Stimulated activated CD8-positive, alpha-beta memory T cell treated with anti-CD3 and anti-CD28 coated beads, Interleukin-2, amount 100 ng/mL, for 1 hour (primary cell): ENCODE measurements at places on chromosomes 2 and 18.

GRCh38 chr2:76668279-76668678 lies 853.9 kb downstream of the LRRTM4 start:
- no peak for DNase-seq

GRCh38 chr2:133581010-133581760 lies 12.9 kb upstream of the NCKAP5 start:
- no peak for DNase-seq

- no peak for DNase-seq
Measured at GRCh38 chr2:158049129-158049855, 52.4 kb upstream of the UPP2 start.

- no peak for DNase-seq
Measured at GRCh38 chr2:1581965-1582625, 162.2 kb downstream of the PXDN start.

DNA sequence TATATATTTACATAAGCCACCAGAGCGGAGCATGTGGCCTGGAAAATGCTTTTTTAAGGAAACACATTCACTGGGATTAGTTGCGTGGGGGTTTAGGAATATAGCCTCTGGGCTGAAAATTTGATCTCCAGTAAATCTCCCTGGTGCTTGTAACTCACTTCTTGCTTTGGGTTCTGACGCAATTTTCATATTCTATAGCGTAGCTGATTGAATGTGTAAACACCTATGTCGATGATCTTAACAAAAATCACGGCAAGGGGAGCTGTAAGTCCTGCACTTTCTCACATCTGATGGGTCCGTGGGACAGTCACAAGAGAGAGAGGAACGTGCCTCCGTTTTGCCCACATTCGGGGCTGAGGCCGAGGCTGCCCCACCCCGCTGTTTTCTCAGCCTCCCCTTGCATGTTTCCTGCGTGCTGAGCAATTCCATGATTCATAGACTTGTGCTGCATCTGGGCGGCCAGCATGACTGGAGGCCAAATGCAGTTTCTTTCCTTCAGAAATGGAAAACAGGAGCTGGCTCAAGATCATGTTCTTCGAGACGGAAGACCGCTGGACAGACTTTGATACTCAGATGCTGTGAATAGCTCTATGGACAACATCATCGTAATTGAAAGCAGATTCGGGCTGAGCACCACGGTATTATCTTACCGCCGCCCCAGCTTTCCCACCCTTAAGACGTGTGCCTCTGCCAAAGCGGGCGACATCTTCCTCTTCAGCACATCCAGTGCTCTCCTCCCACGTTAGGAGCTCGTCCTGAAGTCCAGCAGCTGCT lies 109.2 kb downstream of the TMEM18 start:
- DNase-seq = no peak

GRCh38 chr18:3230401-3231334 lies 10.9 kb upstream of the MYOM1 start:
- DNase-seq = no peak

GRCh38 chr2:27115519-27115918 lies 3.4 kb downstream of the CGREF1 start:
- no peak for DNase-seq

DNA sequence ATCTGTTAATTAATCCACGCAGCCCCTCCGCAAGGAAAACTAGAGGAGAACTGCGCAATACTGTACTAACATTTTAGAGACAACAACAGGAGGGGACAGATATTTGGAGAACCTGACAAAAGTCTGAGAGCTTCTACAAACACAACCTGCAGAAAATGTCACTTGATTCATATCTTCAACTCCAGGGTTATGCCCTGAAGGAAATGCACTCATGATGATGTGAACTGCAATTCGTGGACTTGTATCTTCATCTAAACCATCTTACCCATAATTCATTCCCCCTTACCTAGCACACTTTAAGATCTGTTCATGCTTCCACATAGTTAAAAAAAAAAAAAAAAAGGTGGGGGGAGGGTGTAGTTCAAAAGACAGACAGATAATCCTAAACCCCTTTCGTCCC lies 75.5 kb downstream of the AFF3 start:
- DNase-seq = no peak

DNA sequence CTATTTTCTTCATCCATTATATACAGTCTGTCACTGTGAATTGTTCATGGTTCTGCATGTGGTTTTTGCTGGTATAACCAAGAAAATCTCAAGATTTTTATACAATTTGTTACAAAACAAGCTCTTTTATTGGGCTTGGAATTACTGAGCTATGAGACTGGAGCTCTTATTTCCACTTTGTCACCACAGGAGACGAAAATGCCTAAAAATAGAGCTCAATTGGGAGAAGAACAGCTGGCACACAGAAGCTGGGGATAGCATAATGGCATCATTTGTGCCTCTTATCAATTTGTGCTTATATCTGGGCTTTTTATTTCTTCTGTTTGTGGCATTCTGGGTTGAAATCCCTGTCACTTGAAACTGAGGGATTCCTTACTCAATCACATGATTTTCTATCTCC lies 219.1 kb downstream of the CALCRL start:
- no peak for DNase-seq

DNA sequence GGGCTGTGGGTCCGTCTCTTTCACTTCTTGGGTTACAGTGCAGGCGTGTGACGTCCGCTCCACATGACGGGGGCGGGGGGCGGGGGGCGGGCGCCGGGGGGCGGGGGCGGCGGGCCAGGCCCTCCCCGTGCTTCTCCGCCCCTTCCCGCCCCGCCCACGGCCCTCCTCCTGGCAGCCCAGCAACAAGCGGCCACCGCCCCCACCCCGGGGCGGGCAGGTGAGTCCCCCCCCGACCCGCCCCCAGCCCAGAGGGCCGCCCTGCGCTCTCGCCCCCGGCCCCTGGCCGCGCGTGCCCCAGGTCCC lies 3.6 kb downstream of the ZNF516 start:
- peak; percentile 46 for DNase-seq

DNA sequence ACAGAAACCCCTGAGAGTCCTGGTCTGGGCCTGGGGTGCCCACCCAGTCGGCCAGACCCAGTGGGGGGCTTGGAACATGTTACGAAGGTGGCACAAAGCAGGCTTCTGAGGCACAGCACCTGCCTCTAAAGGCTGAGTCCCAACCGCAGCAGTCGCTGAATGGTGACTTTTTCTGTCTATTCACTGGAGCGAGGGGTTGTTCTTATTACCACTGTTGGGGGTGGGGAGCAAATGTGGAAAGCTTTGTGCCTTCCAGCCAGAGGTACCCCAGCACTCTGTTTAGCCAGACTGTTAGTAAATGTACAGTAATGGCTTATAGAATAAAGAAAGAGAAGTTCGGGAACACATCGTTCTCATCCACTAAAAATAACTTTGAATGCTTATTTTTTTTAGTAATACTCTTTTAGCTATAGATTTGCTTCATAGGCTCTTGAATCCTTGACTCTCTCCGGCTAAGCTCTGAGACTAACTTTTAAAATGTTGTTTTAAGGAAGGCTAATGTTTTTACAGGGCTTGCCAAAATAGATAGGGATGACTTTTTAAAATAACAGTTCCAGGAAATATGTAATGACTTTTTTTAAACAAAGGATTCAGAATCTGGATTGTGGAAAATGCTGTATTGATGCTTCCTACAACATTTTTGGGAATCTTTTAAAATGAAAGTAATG lies 23.4 kb upstream of the PTPN2 start:
- DNase-seq = no peak

GRCh38 chr2:146665800-146666199 lies 1179.0 kb upstream of the ACVR2A start:
- DNase-seq = no peak

- no peak for DNase-seq
Measured at GRCh38 chr2:102619414-102620319, at the start of gene SLC9A2. Gene SLC9A2 (plus strand): TSS chr2:102619553. CDS start chr2:102619849, 296 bp downstream.

DNA sequence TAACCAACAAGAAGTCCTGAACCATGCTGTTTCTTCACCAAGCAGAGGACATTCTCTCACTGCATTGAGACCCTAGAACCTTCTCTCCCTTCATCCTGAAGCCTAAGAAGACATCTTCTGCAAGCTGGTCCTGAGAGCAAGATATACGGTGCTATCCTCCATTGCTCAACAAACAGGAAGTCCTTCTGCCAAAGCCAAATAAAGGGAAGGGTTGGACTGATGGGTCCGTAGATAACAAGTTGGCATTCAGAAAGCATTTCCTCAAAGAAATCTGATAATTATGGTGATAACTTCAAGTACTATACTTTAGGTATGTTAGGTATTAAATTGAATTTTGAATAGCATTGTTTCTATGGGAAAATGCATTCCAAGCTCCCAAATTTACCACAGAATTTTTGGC lies 23.3 kb downstream of the GRB14 start:
- DNase-seq = no peak

DNA sequence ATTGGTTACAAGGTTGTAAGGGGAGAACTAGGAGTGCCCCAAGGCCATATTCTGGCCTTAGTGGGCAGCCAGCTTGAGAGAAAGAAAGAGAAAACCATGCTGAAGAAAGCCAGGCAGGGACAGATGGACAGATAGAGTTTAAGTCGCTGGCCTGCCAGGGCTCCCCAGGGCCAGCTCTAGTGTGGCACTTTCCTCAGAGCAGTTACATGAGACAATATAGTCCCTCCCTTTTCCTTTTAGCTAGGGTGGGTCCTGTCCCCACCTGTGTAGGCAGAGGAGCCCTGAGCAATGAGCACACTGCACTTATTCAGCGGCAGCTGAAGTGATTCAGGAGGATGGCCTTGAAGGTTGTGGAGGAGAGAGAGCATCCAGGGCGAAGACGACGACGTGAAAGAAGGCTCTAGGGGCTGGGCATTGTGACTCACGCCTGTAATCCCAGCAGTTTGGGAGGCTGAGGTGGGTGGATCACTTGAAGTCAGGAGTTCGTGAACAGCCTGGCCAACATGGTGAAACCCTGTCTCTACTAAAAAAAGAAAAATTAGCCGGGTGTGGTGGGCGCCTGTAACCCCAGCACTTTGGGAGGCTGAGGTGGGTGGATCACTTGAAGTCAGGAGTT lies 152.0 kb upstream of the SLC1A4 start:
- no peak for DNase-seq

DNA sequence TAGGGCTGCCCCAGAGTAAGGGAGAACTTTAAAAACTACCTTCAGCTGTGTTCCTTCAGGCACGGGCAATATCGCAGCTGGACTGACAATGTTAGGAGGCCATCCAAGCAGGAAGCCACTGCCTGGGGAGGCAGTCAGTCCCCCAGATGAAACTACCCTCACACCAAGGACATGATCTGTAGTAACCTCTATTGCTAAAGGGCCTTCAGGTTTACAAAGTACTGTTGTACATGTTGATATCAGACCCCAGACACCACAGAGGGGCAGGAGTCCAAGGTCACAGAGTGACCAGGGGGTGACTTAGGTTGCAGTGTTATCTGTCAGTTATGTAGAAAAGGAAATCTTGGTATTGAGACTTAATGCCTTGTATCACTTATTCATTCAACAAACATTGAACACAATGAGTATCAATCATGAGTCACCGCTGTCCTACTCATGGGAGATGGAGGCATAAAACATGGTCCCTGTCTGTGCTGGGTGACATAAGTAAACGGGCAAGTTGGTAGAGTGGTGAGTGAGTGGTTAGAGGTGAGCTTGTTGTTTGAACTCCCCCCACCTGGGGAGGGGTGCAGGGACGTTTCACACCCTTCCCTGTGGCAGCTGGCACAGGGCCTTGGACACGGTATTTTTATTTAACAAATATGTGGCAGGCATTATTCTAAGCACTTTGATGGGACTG lies 7.1 kb downstream of the CABLES1 start:
- no peak for DNase-seq

DNA sequence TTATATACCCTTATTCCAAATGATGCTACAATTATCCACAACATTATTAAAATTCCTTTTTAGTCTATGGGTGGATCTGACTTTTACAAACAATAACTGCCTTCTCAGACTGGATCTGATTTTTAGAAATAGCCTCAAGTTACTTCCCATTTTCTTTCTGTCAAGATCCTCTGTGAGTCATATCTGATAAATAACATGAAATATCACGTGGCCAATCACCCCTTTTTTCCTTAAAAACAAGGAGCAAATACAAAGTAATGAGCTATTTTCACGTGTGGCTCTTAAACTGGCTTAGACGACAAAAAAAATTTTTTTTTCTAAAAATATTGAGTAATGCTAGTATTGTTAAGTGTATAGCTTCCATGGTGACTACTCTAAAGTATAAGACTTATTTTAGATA lies 6.7 kb downstream of the PELI1 start:
- no peak for DNase-seq

DNA sequence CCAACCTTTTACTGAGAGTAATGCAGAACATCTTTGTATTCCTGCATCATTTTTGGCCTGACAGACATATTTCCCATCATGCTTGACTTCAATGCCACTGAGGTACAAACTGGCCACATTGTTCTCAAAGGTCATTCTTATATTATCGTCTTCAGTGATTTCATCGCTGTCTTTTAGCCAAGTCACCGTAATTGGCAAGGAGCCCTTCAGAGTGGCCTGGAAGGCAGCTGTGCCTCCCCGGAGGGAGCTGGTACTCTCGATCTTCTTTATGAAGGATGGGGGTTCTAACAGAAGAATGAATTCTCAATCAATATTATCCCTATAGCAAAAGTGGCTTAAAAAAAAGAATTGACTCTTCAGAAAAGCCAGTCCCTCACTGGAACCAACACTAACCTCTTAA lies 75.9 kb downstream of the TTN start:
- no peak for DNase-seq

- no peak for DNase-seq
Measured at GRCh38 chr2:171957061-171957460, 34.8 kb downstream of the HAT1 start.

DNA sequence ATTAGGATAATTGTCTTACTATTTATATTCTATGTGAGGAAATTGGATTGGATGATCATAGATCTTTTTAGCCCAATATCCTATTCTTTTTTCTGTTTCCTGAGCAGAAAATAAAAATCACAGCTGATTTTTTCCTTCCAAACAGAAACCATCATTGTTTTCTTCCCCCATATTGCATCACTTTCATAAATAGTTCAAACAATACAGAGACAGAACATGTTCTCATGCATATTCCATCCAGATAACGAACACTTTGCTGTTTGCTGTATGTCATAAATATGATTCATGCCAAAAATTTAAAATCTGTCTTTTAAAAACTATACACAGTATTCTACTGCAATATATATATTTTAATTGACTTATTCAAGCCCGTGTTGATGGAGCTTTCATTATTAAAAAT lies 22.0 kb upstream of the RALBP1 start:
- DNase-seq = no peak

- no peak for DNase-seq
Measured at GRCh38 chr2:188478724-188479123, 187.1 kb downstream of the GULP1 start.

DNA sequence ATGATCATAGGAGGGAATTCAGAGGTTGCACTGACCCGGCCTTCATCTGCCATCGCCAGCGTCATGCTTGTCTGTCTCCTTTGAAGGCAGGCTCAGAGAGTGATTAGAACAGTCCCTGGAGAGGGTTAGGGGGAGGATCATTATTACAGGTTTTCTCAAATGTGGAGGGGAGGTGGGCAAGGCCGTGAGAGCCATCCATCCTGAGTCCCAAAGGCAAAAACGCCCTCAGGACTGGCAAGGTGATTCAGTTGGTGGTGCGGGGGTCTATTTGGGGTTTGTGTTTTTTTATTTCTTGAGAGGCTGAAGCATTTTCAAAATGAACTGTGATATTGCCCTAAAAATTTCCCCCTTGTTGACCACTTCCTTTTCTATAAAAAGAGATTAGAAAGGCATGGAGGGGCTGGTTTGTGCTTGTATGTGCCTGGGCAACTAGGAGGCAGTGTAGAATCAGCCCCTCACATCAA lies 39.3 kb upstream of the GYPC start:
- DNase-seq = no peak

GRCh38 chr2:23434721-23435121 lies 49.7 kb downstream of the KLHL29 start:
- DNase-seq = no peak

- no peak for DNase-seq
Measured at GRCh38 chr2:60779426-60779825, 23.4 kb downstream of the PAPOLG start.

- DNase-seq = no peak
Measured at GRCh38 chr18:38458698-38459097, 893.1 kb upstream of the CELF4 start.
